Central memory CD4-positive, alpha-beta T cell (primary cell): ENCODE measurements at places on chromosomes 5 and 9.

- DNase-seq: no peak
Observed at GRCh38 chr5:14801792-14802191, 69.8 kb downstream of the ANKH start.

- no peak for DNase-seq
Observed at GRCh38 chr5:22050931-22051330, 802.2 kb downstream of the CDH12 start.

- no peak for DNase-seq
Observed at GRCh38 chr9:137168904-137169856, 671 bp downstream of the LRRC26 start.

GRCh38 chr5:55604611-55605067, 69.9 kb upstream of the PLPP1 start:
- no peak for DNase-seq

DNA sequence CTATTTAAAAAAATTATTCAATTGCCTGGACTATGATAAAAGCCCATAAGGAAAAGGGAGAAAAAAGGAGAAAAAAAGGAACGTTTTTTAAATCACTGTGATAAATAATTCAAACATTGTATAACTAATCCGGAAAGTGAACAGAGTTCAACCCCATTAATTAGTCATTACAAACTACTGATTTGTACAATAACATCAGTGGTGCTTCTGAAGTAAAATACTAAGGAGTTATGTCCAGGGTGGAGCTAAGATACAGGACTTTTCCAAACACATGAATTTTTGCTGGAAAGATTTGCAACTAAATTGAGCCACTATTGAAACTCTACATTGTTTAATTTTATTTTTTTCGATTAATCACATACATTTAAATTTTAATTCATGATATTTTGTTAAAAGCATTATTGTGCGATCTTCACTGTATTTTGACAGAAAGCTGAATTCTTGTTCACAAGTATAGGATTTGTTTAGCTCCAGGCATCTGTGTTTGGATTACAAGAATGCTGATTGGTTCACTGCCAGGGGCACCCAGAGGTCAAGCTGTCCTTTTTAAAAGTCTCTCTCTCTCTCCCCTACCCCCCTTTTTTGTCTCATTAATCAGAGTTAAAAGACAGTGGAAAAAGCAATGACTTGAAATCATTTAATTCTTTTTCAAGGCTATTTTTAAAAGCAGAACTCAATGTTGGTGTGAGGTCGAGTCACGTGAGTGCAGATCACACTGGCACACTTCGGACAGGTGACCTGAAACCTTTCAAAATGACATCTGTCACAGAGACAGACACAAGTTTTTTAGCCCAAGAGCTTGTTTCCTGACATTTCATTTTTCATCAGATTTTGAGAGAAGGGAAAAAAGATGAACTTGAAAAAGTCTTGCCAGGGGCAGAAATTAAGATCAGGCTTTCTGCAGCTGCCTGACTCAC, 387.3 kb downstream of the NR2F1-AS1 start:
- no peak for DNase-seq

DNA sequence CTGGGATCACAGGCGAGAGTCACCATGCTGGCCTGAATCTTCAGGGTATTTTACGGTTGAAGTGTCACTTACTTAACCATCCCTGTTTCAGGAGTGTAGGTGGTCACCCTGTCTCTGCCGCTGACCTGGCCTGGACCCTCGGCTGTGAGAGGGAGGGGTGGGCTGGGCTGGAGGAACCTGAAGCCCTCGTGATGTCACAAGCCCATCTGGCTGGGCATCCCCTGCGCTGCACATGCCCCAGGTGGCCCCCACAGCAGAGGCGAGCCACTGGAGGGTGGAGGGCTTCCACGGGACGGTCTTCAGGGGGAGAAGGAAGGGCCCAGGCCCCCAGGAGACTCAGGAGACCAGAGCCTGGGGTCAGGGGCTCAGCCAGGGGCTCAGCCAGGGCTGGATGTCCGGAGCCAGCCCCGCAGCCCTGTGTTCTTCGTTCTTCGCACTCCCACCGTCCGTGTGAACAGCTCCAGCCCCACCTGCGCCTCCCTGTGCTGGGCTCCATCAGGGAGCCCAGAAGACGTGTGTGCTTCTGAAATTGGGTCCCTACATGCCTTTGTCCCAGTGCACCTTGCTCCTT, 7.6 kb upstream of the AHRR start:
- DNase-seq: no peak

- DNase-seq: no peak
Observed at GRCh38 chr9:121748074-121748473, 96.6 kb downstream of the DAB2IP start.

DNA sequence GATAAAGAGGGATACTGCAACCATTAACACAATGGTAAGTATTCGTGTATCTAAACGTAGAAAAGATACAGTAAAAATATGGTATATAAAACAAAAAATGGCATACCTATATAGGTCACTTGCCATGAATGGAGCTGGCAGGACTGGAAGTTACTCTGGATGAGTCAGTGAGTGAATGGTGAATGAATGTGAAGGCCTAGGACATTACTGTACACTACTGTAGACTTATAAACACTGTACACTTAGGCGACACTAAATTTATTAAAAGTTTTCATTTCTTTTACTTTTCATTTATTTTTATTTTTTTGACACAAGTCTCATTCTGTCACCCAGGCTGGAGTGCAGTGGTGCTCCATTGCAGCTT, 14.1 kb downstream of the TDRD7 start:
- no peak for DNase-seq

- no peak for DNase-seq
Observed at GRCh38 chr9:97856857-97857605, 4.0 kb downstream of the FOXE1 start.

- DNase-seq: peak; percentile 33
Observed at GRCh38 chr9:21579247-21579671, 97.1 kb upstream of the IFNE start.

- DNase-seq: peak; percentile 51
Observed at GRCh38 chr5:55062039-55062779, 38.2 kb downstream of the GZMK start.

- no peak for DNase-seq
Observed at GRCh38 chr5:31377274-31377946, 154.5 kb downstream of the DROSHA start.

- no peak for DNase-seq
Observed at GRCh38 chr9:38622951-38623350, 2.6 kb upstream of the ANKRD18A start.

GRCh38 chr5:102809033-102809432, 53.9 kb downstream of the PAM start:
- DNase-seq: no peak

DNA sequence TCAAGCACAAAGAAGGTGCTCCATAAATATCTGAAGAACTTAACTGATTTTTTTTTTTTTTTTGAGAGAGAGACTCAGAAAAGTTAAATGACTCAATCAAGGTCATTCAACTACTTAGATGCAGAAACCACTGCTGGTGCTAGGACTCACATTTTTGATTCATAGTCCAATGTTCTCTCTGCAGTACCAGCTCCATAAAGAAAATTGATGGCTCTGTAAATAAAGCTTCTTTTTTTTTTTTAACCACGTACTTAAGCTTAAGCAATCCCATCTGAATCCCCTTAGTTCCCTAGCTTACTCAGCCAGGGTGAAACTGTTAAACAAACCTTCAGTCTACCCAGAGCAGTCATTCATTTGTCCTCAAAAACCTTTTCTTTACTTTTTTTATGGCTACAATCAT, 657.0 kb upstream of the WWC1 start:
- no peak for DNase-seq

- DNase-seq: no peak
Observed at GRCh38 chr9:89278551-89278950, 32.4 kb upstream of the CKS2 start.

- no peak for DNase-seq
Observed at GRCh38 chr5:174354571-174354970, 309.1 kb downstream of the NSG2 start.

DNA sequence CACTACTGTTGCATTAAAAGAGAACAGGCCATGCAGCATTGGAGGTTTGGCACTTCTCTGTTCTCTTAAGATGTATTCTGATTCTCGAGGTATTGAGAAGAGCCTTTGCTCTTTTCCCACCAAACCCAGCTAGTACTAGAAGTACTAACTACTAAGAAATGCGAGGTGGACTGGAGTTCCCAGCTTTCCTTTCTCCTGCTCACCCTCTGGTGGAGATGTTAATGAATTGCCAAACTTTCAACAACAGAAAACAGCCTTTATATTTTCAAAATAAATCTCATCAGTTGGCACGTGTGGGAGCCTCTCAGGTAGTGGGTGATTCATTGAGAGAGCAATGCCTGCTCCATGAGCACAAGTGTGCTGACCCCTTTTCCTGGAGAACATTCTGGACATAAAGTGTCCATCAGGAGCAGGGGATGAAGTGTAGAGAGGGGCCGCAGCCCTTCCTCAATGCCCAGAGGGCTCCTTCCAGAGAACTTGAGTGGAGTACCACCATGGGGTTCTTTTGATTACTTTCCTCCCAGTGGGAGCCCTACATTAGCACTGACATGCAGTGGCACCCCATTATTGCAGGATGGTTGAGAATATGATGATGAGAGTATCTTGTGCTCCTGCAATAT, 45.7 kb downstream of the TMEM174 start:
- DNase-seq: no peak

GRCh38 chr9:127059765-127060361, 62.6 kb downstream of the ANGPTL2 start:
- DNase-seq: no peak

DNA sequence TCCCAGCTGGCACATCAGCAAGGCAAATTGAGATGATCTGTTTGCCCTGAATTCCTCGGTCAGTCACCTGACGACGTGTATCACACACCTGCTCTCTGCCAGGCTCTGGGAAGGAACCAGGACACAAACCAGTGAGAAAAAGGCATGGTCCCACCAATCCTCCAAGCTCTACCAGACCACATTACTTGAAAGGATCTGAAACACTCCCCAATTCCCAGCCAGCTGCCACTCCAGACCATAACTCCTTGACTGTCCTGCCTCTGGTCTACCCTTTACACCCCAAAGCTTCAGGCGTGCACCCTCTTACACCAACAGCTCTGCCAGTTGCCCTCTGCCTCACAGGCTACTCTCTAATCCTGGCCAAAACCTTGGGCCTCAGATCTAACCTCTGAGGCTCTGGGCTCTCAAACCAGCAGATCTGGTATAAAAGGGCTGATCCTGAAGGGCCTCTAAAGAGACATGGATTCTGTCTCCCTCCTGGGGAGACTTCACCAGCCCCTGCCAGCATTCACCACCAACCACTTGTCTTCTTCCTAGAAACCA, 6.8 kb downstream of the MGAT1 start:
- no peak for DNase-seq

DNA sequence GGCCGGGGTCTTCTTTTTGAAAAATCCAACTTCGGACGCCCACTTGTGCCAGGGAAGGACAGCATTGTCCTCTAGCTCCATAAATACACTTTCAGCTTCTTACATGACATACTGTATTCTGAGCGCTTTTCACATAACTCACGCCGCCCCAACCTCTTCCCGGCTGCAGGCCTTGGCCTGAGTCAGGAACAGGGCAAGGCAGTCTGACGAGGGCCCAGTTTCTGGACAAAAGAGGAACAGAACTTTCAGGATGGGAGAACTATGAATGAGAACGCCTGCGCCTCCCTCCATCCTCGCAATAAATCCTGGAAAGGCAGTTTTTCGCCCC, 650 bp downstream of the DCTN4 start:
- DNase-seq: no peak

- DNase-seq: no peak
Observed at GRCh38 chr5:132454361-132454760, 36.2 kb downstream of the IRF1 start.

GRCh38 chr5:139683295-139684271, 35.4 kb downstream of the CXXC5 start:
- no peak for DNase-seq

DNA sequence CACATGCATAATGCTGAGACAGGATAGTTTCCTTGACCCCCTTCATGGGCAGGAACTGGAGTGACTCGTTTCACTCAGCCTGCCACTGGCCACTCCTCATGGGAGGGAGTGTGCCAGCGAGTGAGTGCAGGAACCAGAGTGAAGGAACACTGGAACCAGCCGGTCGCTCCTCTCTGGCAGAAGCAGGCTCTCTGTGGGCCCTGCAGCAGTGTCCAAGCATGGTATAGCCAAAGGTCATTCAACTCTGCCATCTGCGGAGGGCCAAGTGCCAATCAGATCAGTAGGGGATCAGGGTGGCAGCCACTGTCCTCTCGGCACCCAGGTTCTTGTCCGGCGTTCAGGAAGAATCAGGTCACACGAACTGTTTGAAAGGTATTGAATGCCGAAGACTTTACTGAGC, 169.3 kb upstream of the PPP1R2B start:
- no peak for DNase-seq

DNA sequence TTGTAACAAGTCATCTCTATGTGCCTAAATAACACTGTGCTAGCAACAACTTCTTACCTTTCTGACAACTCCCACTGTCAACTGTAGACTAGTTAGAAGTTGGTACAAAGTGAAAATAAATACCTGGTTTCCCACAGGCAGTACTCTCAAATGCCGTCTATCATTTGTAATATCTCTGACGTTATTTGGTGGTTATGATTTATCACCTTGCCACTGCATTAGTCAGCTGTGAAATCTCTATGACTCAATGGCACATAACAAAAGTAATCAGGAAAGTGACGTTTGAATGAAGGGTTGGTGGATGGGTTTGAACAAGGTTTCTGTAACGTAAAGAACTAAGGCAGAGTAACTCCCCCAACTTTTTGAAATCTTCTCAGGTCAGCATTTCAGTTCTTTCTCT, 592.3 kb downstream of the MAT2B start:
- no peak for DNase-seq

GRCh38 chr5:51802551-51803184, 419.4 kb downstream of the ISL1 start:
- no peak for DNase-seq

DNA sequence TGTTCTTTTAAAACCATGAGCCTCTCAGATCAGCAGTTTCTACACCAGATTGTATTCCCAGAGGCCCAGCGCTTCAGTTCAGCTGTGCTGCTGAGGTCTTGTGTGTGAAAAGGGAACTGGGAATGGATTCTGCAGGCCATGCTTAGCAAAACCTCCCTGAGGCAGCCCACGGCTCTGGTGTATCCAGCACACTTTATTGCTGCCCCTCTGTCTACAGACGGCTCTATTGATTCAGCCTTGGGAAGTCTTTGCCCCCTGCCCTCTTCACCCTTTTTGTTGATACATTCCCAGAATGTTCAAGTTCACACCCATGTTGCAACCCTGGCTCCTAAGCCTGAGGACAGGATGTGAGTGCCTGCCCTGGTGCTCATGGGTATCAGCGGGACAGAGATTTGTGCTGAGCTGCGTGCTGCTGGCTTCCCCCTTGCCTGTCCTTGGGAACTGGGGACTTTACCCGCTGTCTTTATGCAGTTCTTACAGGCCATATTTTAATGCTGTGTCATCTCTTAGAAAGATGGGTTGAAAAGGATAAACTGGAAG, 37.3 kb downstream of the ARHGAP26 start:
- no peak for DNase-seq

DNA sequence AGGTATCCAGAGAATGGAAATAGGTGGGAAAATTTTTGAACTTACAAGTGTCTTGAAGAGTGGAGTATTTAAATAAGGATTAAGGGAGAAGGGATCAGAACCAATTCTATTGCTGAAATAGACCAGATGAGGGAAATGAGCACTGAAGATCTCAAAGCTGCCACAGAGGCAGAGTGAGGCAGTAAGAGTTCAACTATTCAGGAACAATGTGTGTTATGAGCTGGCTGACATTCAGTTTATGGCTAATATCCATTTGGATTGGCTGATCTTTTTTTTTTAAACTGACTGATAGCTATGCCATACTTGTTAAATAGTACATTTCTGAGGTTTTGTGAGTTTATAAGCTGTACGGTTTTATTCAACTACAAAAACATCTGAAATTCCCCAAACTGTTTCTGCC, 95.3 kb upstream of the GNA14 start:
- no peak for DNase-seq
